ENCODE measurements at places on chromosomes 2 and 18. TPM values are rescaled to one million over a fixed set of nuclear protein-coding genes. Genes with fewer than 3 reads are reported as not detected.

Gene SULT1C2
- 0.59 TPM for total RNA-seq

Gene SIX2
- total RNA-seq = 0.97 TPM

Gene SEPTIN10
- total RNA-seq = 44.1 TPM

Gene PDE1A
- 0.11 TPM for total RNA-seq

Gene PLCD4
- 0.29 TPM for total RNA-seq
